ENCODE measurements at places on chromosomes 3 and 15.
A peak's percentile ranks its signal among the peaks of the same experiment; 100 is the strongest.

DNA sequence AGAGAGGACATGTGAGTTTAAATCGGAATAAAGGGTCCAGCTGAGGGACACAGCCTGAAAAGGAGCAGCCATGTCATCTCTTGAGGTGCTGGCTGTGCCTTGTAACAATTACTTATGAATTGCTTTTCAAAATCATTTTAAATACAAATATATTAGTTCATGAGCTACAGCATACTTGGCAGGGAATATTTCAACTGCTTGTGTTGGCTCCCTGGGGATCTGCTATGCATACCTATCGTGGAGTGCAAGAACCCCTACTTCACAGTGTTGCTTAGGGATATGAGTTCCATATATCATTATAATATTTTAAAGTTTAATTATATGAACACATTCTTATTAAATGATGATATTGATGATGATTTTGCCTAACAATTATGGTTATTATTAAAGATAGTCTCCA lies 19.1 kb upstream of the P2RY14 start:
- no peak for DNase-seq

DNA sequence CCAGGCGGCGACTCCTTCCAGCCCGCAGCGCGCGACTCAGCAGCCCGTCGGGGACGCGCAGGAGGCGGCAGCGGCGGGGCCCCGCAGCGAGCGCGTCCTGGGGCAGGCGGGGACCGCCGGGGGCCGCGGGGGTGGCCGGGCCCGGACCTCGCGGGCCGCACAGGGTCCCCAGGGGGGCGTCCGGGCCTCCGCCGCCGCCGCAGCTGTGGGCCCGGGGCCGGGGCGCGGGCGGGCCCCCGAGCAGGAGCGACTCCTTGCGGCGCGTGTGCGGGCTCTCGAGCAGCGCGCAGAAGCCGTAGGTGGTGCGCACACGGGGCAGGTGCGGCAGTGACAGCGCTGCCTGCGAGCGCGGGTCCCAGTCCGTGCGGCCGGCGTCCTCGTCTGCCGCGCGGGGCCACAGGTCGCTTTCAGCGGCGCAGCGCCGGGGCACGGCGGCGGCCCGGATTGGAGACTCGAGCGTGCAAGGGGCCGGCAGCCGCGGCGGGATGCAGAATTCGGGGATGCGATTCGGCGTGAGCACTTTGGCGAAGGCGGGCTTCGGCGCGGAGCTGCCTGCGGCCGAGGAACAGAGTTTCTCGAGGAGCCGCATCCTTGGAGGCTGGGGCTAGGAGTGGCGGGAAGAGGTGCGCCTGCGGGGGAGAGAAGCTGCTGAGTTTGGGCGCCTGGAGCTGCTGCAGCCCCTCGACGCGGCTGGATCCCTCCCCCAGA lies 535 bp downstream of the C2CD4B start:
- DNase-seq: no peak

DNA sequence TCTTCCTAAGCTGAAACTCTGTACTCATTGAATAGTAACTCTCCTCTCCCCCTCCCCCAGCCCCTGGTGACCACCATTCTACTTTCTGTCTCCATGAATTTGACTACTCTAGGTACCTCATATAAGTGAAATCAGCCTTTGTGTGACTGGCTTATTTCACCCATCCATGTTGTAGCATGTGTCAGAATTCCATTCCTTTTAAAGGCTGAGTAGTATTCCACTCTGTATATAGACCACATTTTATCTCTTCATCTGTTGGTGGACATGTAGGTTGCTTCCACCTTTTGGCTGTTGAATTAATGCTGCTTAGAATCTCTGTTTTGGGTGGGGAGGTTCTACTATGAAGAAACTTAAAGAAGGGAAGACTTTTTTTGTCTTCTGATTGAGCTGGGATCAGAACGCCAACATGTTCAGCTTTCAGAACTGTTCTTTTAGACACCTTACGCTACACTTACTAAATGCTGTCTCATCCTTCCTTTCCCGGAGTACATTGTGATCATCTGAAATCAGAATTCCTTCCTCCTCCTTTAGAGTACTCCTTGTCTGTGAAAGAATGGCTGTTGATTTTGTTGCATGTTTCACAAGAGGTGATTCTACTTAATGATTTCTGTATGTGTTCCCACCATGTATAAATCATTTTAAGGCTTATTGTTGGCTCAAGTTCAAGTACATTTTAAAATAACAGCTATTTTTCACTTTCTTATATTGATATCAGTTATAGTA lies 50.3 kb downstream of the MRPS25 start:
- DNase-seq: no peak

GRCh38 chr3:126124148-126124868 lies 40.4 kb upstream of the SLC41A3 start:
- no peak for DNase-seq

DNA sequence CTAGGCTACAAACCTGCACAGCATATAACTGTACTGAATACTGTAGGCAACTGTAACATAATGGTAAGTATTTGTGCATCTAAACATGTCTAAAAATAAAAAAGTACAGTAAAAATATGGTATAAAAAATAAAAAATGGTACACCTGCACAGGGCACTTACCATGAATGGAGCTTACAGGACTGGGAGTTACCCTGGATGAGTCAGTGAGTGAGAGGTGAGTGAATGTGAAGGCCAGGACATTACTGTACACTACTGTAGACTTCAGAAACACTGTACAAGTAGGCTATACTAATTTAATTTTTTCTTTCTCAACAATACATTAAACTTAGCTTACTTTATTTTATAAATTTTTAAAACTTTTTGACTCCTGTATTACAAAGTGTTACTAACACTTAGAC lies 265.3 kb downstream of the KLF13 start:
- no peak for DNase-seq

- no peak for DNase-seq
These were observed 22.2 kb downstream of the MELTF start for GRCh38 chr3:197007296-197007940.

GRCh38 chr3:194592798-194593752 lies 40.1 kb downstream of the TMEM44 start:
- no peak for DNase-seq

GRCh38 chr15:63987796-63988378 lies 58.4 kb downstream of the DAPK2 start:
- no peak for DNase-seq

DNA sequence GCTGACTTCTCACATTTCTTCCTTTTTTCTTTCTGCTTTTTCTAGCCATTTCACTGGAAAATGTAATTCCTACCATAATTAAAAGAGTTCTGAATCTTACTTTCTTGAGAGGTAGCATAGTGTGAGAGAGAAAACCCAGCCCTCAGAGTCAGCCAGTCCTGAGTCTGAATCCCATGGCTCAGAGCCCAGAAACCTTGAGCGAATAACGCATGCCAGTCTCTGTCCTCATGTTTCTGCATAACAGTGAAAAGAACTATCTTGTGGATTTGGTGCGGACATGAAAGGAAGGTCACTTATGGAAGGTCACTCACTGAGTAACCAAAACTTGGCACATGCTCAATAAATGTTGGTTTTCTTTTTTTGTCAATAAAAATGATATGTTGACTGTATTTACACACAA lies 29.3 kb upstream of the SLCO3A1 start:
- no peak for DNase-seq

GRCh38 chr3:32359766-32360492 lies 31.7 kb upstream of the CMTM7 start:
- no peak for DNase-seq

DNA sequence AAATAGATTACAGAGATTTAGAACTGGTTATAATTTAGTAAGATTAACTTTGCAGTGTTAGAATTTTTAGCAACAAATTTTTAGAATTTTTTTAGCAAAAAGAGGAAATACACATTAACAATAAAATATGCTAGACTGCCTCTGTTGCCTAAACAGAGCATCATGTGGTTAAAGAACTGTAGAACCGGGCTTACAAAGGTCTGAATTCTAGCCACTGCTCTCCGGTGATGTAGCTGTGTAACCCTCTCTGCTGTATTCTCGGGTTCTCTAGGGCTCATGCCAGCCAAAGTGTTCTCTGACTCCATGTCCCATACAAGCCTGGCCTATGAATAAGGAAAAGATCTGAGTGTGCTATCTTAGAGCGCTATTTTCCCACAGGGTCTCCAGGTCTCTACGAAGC lies 2.9 kb upstream of the P2RY12 start:
- no peak for DNase-seq

- no peak for DNase-seq
These were observed 562.9 kb upstream of the KCNMB2 start for GRCh38 chr3:177973241-177973840.

GRCh38 chr3:57048052-57048671 lies 12.3 kb upstream of the SPATA12 start:
- no peak for DNase-seq

DNA sequence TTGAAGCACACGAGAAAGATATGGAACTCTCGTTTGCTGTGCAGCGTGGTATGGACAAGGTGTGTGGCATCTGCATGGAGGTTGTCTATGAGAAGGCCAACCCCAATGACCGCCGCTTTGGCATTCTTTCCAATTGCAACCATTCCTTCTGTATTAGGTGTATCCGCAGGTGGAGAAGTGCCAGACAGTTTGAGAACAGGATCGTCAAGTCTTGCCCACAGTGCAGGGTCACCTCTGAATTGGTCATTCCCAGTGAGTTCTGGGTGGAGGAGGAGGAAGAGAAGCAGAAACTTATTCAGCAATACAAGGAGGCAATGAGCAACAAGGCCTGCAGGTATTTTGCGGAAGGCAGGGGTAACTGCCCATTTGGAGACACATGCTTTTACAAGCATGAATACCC lies 1.2 kb downstream of the MKRN3 start:
- no peak for DNase-seq

GRCh38 chr3:169498336-169498735 lies 165.2 kb downstream of the MECOM start:
- no peak for DNase-seq

GRCh38 chr15:95598251-95598855 lies 732.1 kb upstream of the NR2F2 start:
- no peak for DNase-seq

- no peak for DNase-seq
These were observed 1154.3 kb downstream of the ROBO1 start for GRCh38 chr3:78613421-78613879.

GRCh38 chr3:194869482-194870169 lies 183.9 kb downstream of the FAM43A start:
- no peak for DNase-seq

DNA sequence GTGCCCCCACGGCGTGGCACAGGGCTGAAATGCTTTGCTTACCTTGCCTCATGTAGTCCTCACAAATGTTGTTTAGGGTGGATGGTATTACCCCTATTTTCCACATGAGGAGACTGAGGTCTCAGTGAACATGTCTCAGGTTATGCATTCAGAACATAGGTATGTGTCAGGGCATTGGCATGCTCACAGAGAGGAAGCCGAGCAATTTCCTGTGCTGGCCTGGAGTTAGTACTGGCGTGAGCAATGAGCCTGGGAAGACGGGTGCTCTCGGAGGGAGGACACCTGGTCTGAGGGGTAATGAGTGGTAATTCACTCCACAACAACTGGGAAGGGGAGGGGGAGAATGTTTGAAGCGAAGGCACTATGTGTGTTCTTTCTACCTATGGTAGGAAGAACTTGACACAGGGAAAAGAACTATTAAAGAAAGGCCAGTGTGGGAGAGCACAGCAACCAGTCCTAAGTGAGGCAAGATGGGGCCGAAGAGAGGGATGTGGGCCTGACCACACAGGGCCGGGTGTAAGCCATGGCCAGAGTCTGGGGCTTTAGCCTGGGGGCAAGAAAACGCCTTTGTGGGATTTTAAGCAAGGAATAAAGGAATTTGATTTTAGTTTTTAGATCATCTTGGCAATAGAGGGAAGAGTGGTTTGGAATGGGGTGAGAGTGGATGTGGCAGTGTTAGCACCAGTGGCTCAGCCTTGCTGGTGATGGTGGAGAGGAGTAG lies 4.9 kb upstream of the FAM131A start:
- DNase-seq: no peak

DNA sequence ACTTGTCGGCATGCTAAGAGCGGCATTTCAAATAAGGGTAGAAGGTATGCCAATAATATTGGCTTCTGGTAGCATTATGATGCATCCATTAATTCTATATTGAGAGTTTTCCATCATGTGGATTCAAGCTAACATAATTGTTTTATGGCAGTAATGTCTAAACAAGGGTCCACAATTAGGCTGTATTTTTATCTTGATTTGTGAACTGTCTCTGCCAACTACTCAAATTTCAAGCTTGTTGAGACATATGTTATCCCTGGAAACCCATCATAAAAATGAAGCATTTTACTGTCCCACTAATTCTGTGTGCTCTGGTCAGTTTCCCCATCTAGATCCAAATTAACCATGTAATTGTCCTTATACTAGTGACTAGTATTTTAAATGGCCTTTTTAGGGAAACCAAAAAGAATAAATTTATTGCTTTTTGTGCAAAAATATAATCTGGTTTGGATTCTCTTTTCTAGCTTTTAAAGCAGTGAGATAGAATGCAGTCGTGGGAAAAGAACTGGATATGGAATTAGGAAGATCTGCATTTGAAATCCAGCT lies 1.2 kb upstream of the OSTN start:
- no peak for DNase-seq

GRCh38 chr3:126070146-126070545 lies 13.8 kb downstream of the SLC41A3 start:
- DNase-seq: no peak

DNA sequence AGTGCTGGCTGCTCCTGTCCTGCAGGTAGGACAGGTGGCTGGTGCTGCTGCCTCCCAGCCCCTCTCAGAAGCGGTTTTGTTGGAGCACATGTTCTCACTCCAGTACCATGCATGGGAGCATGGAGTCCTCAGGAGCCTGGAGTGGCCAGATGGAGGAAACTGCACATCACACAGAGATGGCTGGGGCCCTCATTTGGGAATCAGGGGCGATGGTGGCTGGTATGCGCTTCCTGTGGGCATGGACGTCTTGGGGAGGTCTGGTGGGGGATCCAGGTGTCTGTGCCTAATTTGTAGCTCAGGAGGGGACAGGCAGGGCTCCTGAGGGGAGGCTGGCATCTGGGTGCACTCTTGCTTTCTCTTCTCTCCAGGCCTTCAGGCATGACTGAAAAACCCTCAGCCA lies 168.2 kb downstream of the KLF13 start:
- DNase-seq: no peak

- DNase-seq: no peak
These were observed 90.8 kb upstream of the CMC1 start for GRCh38 chr3:28150465-28151206.

DNA sequence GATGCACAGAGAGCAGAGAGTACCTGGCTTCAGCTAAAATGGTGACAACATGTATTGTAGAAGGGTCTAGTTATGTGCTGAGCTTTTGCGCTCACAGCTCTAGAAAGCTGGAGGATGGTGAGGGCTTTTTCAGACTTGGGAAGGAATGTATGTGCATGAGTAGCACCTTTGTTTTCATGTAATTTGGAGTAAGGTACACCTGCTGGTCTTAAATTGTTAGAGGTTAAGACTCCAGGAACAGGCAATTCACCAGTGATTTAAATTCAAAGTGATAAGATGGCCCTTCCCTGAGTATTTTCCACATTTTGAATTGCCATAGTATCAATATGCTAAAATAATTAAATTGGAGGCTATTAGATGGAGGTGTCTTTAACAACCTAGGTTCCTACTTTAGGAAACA lies 436.4 kb upstream of the GOLIM4 start:
- DNase-seq: no peak

GRCh38 chr3:17179381-17180205 lies 294.8 kb downstream of the PLCL2 start:
- DNase-seq: peak; percentile 24
